LHCN-M2 (cell line): ENCODE measurements at places on chromosomes 7 and 10. TPM values are rescaled to one million over a fixed set of nuclear protein-coding genes. Genes with fewer than 3 reads are reported as not detected.
A peak's percentile ranks its signal among the peaks of the same experiment; 100 is the strongest.

- DNase-seq, result peak; percentile 21
Observed at GRCh38 chr7:106504645-106505044, 156.3 kb downstream of the CCDC71L start.

GRCh38 chr10:88120075-88120474, 256.6 kb downstream of the PTEN start:
- DNase-seq, result no peak

The KCP gene
- total RNA-seq, result 0.13 TPM in 1 of 2 replicates, not detected in the other

DNA sequence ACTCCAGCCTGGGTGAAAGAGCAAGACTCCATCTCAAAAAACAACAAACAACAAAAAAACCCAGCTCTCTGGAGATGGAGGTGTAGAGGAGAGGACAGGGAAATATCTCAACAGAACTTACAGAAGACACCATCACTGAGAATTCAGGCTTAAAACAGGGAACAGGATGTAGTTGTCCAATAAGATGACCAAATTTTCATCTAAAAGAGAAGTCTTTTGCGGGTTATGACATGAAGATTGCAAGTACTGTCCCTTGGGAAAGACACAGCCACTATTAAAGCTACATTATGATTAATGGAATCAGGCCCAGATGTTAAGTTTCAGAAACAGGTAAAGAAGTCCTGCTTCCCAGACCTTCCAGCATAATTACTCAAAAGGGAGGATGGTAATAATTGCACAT, 235.2 kb upstream of the NRP1 start:
- DNase-seq, result no peak

- DNase-seq, result peak; percentile 76
Observed at GRCh38 chr7:82183634-82184033, 259.9 kb downstream of the CACNA2D1 start.

DNA sequence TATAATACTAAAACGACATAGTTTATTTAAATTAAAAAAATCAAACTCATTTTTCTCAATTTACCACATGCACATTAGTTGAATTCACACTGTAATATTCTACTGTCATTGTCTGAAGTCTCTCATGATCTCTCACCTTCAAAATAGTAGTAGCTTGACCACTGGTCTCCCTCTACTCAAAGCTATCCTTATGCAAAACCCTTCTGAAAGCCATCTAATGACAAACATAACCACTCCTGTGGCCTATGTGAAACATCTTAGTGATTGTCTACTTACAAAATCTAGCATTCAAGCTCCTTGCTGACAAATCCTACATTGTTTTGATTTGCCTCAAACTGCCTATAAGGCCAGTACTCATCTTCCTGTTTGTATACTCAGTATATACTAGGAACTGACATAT, 606.0 kb upstream of the GHITM start:
- no peak for DNase-seq
